ENCODE measurements at places on chromosomes 11 and 22. TPM values are rescaled to one million over a fixed set of nuclear protein-coding genes. Genes with fewer than 3 reads are reported as not detected.

Gene MOGAT2
- not detected for total RNA-seq

Gene KCTD17
- total RNA-seq = 27.5 TPM

Gene KCNE3
- 5.2 TPM for total RNA-seq

Gene APLNR
- total RNA-seq = 2.9 TPM

Gene ANAPC15
- total RNA-seq = 19.9 TPM

GRCh38 chr11:37972691-37973090, 1374.7 kb upstream of the RAG2 start:
- DNase-seq = no peak
- no peaks in the 10 kb centered on the region for H3K4me1 ChIP-seq
- no peak overlapping the region for H3K27ac ChIP-seq
- H3K36me3 ChIP-seq = no peaks in the 10 kb centered on the region

DNA sequence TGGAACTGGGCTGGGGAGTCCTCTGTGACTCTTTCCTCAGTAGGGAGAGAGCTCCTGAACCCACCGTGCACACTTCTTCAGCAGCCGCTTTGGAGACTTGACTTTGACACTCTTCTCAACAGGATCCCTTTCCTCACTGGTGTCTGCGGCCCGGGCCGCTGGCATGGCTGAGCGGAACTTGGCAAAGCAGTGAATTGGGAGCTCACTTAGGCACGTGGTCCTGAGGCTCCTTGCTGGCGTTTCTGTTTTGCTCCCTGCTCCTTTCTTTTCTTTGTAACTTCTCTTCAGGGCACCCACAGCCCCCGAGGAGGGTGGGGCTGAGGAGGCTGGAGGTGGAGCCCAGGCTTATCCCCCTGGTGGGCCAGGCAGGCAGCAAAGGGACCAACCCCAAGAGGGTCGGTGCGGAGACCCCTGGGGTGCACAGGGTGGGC, 8.4 kb upstream of the KCNQ1OT1 start:
- H3K4me1 ChIP-seq = peaks cover 17% of the 10 kb centered on the region
- H3K4me3 ChIP-seq = no peak overlapping the region
- H3K36me3 ChIP-seq = no peaks in the 10 kb centered on the region
- H3K27ac ChIP-seq = peak overlapping the region; percentile 85

GRCh38 chr11:132318421-132319157, 948.2 kb downstream of the NTM start:
- no peak for DNase-seq
- H3K27me3 ChIP-seq = no peaks in the 10 kb centered on the region
- H3K27ac ChIP-seq = no peak overlapping the region

- no peaks in the 10 kb centered on the region for H3K36me3 ChIP-seq
- no peak overlapping the region for H3K4me3 ChIP-seq
- DNase-seq = no peak
- no peak overlapping the region for H3K27ac ChIP-seq
Observed at GRCh38 chr11:37092487-37092886, 494.5 kb upstream of the RAG2 start.

DNA sequence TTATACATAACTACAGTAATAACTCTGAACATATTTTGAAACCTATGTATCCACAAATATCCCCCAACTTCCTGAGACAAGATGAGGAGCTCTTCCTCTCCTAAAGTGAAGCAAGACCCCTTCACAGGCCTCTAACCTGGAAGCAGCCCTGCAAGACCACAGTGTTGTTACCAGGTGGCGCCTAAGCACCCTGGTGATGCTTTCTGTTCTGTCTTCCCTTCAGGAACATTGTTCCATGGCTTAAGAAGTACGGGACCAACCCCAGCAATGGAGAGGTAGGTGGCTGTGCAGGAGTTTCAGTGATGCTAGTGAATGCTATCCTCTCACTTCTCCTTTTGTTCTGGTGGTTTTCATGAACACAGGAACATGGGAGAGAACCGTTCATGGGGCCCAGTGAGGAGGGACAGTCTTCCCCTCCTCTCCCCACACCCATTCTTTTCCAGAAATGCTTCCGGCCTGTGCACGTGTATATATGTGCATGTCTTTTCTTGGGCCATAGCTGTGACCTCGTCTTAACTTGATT, 6.4 kb downstream of the PPIL2 start:
- no peak for DNase-seq
- H3K27ac ChIP-seq = no peak overlapping the region
- H3K4me1 ChIP-seq = peaks cover 10% of the 10 kb centered on the region
- H3K4me3 ChIP-seq = no peak overlapping the region
- no peaks in the 10 kb centered on the region for H3K36me3 ChIP-seq
- H3K27me3 ChIP-seq = no peaks in the 10 kb centered on the region

- peaks cover 15% of the 10 kb centered on the region for H3K4me1 ChIP-seq
- H3K27ac ChIP-seq = no peak overlapping the region
- no peak overlapping the region for H3K4me3 ChIP-seq
- no peaks in the 10 kb centered on the region for H3K27me3 ChIP-seq
- no peaks in the 10 kb centered on the region for H3K36me3 ChIP-seq
- DNase-seq = no peak
Observed at GRCh38 chr11:4049006-4049405, 45.6 kb upstream of the RRM1 start.

- no peak for DNase-seq
- no peaks in the 10 kb centered on the region for H3K27me3 ChIP-seq
- H3K4me1 ChIP-seq = peaks cover 37% of the 10 kb centered on the region
- no peaks in the 10 kb centered on the region for H3K36me3 ChIP-seq
- no peak overlapping the region for H3K27ac ChIP-seq
- no peak overlapping the region for H3K4me3 ChIP-seq
Observed at GRCh38 chr11:34072832-34073231, 21.3 kb downstream of the CAPRIN1 start.

- peaks cover 10% of the 10 kb centered on the region for H3K4me1 ChIP-seq
- peak; percentile 88 for DNase-seq
- H3K27ac ChIP-seq = no peak overlapping the region
- no peak overlapping the region for H3K4me3 ChIP-seq
- H3K36me3 ChIP-seq = no peaks in the 10 kb centered on the region
- no peaks in the 10 kb centered on the region for H3K27me3 ChIP-seq
Observed at GRCh38 chr11:113533425-113533698, 58.2 kb upstream of the DRD2 start.

- H3K4me1 ChIP-seq = no peaks in the 10 kb centered on the region
- no peaks in the 10 kb centered on the region for H3K36me3 ChIP-seq
- peak; percentile 72 for DNase-seq
- H3K27ac ChIP-seq = no peak overlapping the region
- no peak overlapping the region for H3K4me3 ChIP-seq
Observed at GRCh38 chr11:71269603-71270511, 17.5 kb upstream of the SHANK2 start.

GRCh38 chr22:36727110-36727509, 23.6 kb upstream of the CACNG2 start:
- no peak overlapping the region for H3K27ac ChIP-seq
- no peaks in the 10 kb centered on the region for H3K27me3 ChIP-seq
- peak; percentile 71 for DNase-seq
- H3K4me1 ChIP-seq = no peaks in the 10 kb centered on the region
- H3K36me3 ChIP-seq = no peaks in the 10 kb centered on the region

DNA sequence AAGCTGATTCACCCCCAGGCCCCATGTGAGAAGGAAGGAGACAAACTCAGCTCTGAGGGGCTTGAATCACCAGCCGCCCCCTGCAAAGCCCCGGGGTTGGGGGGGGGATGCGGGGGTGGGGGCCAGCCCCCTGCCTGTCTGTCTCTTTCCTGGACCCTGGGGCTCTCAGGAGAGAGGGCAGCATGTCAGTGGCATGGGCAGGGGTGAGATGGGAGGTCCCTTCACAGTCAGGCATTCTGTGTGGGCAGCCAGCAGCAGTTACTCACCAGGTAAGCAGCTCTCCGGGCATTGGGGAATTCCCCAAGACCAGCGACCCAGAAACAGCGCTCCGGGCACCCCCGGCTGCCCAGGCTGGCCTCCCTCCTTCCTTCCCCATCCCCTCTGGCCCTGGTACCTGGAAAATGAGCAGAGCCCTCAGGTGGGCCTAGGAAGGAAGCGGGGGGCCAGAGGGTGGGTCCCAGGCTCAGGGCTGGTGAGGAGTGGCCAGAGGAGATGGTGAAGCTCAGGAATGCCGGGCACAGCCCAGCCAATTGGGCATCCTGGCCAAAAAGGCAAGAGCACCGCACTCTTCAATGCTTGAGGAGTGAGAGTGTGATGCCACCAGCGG, 4.2 kb upstream of the LIF start:
- DNase-seq = no peak
- no peaks in the 10 kb centered on the region for H3K36me3 ChIP-seq
- peaks cover 67% of the 10 kb centered on the region for H3K4me1 ChIP-seq
- H3K27me3 ChIP-seq = no peaks in the 10 kb centered on the region
- H3K27ac ChIP-seq = no peak overlapping the region

DNA sequence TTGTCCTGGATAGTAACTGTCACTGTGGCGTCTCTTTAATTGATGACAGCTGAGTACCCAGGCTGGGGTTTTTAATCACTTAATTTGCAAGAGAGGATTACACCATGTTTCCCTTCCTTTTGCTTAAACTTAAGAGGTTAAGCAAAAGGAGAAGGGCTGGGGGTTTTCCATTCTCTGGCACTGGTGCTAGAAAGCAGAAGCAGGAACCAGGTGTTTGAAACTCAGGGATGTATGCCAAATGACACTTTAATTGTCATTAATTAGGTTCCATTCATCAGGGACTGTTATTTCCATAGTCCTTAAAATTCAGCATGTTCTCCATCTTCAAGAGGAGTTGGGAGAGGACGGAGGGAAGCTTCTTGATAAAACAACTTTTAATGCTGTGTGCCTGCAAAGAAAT, 746.2 kb downstream of the NELL1 start:
- H3K4me1 ChIP-seq = no peaks in the 10 kb centered on the region
- H3K27me3 ChIP-seq = no peaks in the 10 kb centered on the region
- H3K4me3 ChIP-seq = no peak overlapping the region
- no peaks in the 10 kb centered on the region for H3K36me3 ChIP-seq
- H3K27ac ChIP-seq = no peak overlapping the region

GRCh38 chr11:76806608-76807205, 23.6 kb downstream of the TSKU start:
- H3K27ac ChIP-seq = peak overlapping the region; percentile 84
- H3K27me3 ChIP-seq = no peaks in the 10 kb centered on the region
- H3K4me3 ChIP-seq = no peak overlapping the region
- DNase-seq = no peak
- H3K4me1 ChIP-seq = peaks cover 63% of the 10 kb centered on the region
- no peaks in the 10 kb centered on the region for H3K36me3 ChIP-seq

DNA sequence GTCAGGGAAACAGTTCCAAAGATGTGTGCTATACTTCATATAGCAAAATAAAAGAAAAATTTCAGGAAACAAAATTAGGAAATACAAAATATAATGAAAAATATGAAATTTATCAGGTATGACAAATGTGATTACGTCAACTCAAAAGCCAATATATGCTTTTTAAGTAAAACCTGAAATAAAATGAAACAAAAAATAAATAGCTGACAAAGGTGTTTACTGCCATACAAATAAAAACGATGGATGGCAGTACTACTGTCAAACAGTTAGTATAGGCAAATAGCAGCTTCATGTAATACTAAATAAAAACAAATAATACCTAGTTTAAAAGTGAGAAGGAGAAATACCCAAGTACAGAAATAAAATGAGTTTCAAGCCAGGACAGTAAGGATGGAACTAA, 13.7 kb downstream of the CEP57 start:
- peaks cover 11% of the 10 kb centered on the region for H3K36me3 ChIP-seq
- H3K27ac ChIP-seq = no peak overlapping the region
- no peak overlapping the region for H3K4me3 ChIP-seq
- H3K27me3 ChIP-seq = no peaks in the 10 kb centered on the region
- no peaks in the 10 kb centered on the region for H3K4me1 ChIP-seq
- no peak for DNase-seq

DNA sequence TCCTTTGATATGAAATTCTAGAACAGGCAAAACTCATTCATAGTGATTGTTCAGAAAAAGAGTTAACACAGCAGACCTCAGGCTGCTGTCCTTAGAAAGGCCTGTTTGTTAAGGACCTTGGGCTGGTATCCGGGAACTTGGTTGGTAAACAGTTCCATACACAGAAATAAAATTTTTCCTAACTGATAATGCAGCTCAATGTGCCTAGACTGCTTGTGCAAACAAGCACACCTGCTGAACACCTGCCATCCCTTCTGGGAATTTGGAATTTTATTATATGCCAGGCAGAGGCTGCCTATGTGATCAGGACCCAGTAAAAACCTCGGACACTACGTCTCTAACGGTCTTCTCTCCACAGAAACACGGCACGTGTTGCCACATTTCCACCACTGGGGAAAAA, 11.5 kb downstream of the THAP12 start:
- H3K4me1 ChIP-seq = peaks cover 22% of the 10 kb centered on the region
- no peak overlapping the region for H3K4me3 ChIP-seq
- no peak for DNase-seq
- no peak overlapping the region for H3K27ac ChIP-seq
- H3K27me3 ChIP-seq = no peaks in the 10 kb centered on the region

DNA sequence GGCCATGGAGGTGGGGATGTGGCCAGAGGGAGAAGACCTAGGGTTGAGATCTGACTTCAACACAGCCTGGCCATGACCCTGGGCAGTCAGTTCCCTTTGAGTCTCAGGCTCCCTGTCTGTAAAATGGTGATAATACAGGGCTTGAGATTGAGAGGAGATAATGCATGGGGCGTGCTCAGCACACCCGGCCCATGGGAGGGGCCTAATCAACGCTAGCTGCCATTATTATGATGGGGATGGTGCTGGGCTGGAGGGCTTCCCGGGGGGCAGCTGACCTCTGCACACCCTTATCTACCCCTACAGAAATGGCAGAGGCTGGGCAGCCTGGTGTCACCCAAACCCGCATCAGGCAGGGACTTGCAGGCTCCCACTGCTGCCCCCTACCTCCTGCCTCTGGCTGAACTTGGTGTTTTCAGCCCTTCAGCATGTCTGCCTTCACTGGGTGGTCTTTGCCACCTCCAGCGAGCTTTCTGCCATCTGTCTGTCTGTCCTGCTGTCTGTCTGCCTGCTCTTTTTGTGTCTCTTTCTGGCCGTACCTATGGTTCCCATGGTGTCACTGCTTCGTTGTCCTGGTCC, 84.5 kb downstream of the CACNA1I start:
- no peak overlapping the region for H3K4me3 ChIP-seq
- no peak overlapping the region for H3K27ac ChIP-seq
- no peaks in the 10 kb centered on the region for H3K27me3 ChIP-seq
- no peak for DNase-seq
- no peaks in the 10 kb centered on the region for H3K36me3 ChIP-seq
